ENCODE measurements at places on chromosomes 3 and 15.

- DNase-seq, result no peak
These were observed 5.8 kb downstream of the SERPINI2 start for GRCh38 chr3:167467848-167468611.

DNA sequence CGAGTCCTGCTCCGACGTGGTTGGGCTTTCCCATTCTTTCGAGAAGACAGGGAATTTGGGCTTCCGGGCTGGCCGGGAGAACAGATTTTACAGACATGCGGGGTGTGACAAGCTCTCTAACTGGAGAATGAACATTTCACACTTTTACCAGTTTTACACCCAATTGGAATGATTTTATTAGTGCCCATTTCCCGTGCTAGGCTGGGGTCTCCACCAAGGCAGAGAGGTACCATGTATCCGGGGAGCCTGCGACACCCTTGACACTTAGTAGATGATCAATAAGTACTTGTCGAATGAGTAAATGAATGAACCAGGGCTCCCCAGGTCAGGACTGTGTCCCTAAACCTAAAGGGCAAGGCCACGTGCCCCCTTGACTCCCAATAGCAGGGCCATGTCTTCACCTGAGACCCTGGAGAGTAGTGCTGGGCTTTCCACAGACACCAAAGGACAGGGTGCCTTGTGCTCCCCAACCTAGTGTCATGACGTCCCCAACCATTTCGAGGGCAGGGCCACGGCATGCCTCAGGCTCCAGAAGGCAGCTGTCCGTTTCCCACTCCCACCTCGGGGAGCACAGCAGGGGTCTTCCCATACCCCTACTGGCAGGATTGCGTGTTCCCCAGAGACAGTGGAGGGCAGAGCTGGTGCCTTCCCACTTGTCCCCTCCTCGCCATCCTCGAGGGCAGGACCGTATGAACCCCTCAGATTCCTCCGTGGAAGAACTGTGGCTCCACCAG lies 679 bp upstream of the MYD88 start:
- peak; percentile 54 for DNase-seq

GRCh38 chr3:185316740-185317412 lies 46.1 kb upstream of the MAP3K13 start:
- no peak for DNase-seq

DNA sequence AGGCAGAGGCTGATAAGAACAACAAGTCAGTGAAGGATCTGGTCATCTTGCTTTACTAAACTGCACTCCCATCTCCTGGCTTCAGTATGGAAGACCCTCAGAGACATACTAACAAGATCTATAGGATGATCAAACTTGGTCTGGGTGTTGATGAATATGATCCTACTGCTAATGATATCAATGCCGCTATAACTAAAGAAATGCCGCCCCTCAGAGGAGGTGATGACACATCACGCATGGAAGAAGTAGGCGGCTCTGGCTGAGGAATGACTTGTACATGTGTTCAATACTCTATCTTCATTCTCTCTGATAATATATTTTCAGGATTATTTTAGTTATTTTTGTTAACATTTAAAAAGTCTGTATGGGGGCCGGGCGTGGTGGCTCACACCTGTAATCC lies 17.5 kb upstream of the EIF2B5 start:
- no peak for DNase-seq

- peak; percentile 39 for DNase-seq
These were observed 64.3 kb downstream of the LEO1 start for GRCh38 chr15:51907136-51907862.

DNA sequence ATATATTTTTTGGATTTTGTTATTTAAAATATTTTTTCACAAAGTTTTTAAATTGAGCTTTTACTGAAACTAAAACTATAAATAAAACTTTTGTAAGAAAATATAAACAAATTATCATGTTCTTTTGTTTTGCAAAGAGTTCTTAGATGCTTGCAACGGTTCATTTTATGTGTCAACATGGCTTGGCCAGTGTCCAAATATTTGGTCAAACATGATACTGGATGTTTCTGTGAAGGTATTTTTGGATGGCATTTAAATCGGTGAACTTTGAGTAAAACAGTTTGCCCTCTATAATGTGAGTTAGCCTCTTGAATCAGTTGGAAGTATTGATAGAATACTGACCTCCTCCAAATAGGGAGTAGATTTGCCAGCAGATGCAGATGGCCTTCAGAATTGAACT lies 612.6 kb upstream of the NECTIN3 start:
- DNase-seq, result no peak

GRCh38 chr15:96171853-96172296 lies 158.6 kb upstream of the NR2F2 start:
- no peak for DNase-seq

- DNase-seq, result no peak
These were observed 1.7 kb downstream of the NCEH1 start for GRCh38 chr3:172708921-172709773.

- peak; percentile 18 for DNase-seq
These were observed 114.0 kb downstream of the RFTN1 start for GRCh38 chr3:16399473-16399872.

GRCh38 chr3:18422972-18423371 lies 2.2 kb downstream of the SATB1 start:
- DNase-seq, result no peak

DNA sequence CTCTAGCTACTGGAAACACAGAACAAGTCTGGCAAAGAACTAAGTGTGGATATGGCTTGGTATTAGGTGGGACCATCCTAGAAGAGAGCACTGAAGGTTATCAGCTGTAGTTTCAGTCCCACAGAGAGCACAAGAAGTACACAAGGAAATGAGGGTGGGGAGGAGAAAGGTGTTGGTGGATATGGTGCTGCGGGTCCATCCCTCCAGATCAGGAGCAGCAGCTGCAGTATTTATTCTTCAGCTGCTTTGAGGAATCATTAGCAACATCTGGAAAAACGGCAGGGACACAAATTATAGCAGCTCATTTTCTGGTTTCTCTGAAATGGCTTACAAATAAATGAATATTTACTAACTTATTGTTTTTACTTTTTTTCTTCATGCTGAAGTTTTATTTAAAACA lies 29.0 kb downstream of the CD80 start:
- no peak for DNase-seq

GRCh38 chr3:130266817-130267216 lies 78.7 kb upstream of the COL6A5 start:
- DNase-seq, result no peak

DNA sequence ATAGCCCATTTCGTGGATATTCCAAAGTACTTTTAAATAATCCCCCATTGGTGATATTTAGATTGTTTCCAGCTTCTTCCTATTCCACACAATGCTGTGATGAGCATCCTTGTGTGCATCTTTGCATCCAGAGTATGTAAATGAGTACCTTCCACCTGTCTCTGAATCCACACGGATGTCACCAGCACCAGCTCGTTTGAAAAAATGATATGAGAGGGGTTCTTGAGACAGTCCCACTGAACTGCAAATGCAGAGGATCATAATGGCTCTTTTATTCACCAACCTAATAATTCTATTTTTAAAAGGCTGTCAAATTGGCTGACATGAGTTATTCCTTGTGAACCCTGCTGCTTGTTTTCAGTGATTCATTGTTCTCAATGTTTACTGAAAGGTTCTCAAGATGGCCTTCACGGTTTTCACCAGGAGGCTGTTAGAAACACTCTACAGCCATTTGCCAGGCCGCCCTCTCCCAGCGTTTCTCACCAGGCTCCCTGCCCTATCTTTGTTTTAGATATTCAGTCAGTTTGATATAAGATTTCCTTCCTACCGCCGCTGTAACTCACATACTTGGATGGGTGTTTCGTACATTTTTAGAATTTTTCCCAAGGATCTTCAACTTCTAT lies 96.7 kb upstream of the PTPRG start:
- no peak for DNase-seq

- DNase-seq, result no peak
These were observed 412.1 kb downstream of the TBL1XR1 start for GRCh38 chr3:176785171-176785570.

DNA sequence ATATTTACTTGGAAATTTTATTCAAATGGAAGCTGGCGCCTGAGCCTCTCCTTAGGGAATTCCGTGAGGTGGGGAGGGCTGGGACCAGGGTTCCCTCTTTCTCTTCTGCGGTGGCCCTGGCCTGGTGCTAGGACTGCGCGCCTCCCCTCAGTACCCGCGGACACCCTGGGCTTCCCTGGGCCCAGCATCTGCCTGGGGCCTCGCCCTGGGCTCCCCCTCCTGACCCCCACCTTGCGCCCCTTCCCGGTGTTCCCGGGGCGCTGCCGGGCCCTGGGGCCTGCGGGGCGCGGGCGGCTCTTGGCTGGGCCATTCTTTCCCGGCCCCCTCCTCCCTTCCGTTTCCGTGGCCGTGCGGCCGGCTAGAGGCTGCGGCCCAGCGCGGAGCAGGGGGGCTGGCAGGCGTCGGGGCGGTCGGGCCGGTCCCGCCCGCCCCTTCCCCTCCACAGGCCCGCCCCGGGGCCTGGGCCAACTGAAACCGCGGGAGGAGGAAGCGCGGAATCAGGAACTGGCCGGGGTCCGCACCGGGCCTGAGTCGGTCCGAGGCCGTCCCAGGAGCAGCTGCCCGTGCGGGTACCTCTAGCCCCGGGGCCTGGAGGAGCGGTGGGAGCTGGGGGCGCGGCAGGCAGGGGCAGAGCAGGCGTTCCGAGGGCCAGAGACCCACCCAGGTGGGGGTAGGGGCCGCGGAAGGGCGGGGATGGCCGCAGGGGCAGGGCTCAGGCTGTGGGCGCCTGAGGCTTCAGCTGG lies at the start of gene FES:
FES (plus strand) TSS at position 529 of the 743 bp plus-strand sequence. CDS start 542 bp downstream, outside the sequence.
- DNase-seq, result peak; percentile 92

GRCh38 chr3:154050766-154051165 lies 70.4 kb upstream of the ARHGEF26 start:
- DNase-seq, result no peak

- DNase-seq, result no peak
These were observed 42.7 kb downstream of the HHLA2 start for GRCh38 chr3:108338901-108339545.

DNA sequence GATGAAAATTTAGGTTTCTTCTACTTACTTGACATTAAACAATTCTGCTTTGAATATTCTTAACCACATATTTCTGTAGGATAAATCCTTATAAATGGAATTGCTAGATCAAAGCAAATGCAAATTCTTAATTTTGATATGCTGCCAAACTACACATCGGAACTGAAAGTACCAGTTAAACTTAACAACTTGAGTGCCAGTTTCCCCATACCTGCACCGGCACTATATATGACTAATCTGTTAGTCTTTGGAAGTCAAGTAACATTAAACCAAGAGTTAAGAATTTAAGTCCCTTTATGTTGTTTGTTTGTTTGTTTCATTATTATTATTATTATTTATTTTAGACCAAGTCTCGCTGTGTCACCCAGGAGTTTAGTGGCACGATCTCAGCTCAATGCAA lies 103.9 kb upstream of the AKAP13 start:
- no peak for DNase-seq

GRCh38 chr15:82681371-82681770 lies 28.3 kb downstream of the AP3B2 start:
- no peak for DNase-seq

DNA sequence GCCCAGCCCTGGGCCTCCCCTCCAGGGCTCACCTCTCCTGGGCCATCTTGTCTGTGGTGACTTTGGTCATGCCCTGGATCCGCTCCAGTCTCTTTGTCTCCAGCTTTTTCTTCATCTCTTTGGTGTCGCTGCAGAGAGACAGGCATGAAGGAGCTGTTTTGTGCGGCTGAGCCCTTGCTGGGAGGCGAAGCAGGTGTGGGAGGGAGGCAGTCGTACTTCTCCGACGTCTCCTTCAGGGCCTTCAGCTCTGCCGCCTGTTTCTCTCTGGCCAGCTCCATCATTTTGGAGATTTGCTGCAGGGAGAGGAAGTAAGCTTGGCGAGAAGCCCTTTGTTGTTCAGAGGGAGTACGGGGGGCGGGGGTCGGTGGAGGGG lies 7.7 kb upstream of the ANKRD63 start:
- DNase-seq, result no peak

- DNase-seq, result no peak
These were observed 35.7 kb upstream of the GSK3B start for GRCh38 chr3:120129718-120130513.

DNA sequence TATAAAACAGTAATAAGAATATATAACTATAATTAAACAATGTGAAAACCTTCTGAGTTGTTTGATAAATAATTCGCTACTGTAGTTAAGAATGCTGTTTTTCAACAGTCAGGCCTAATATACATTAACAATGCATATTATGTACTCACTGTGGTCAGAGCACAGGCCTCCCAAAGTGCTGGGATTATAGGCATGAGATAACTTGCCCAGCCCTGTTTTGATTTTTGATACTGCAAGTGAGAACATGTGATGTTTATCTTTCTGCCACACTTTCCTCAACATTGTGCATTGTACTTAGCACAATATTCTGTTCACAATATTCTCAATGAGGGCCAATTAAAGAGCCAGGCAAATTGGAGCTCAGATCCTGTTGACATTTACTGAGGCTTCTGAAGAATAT lies 274.5 kb upstream of the RARB start:
- DNase-seq, result no peak
